ENCODE measurements at places on chromosomes 7 and 10.

GRCh38 chr10:121128164-121128563 is 277.0 kb downstream of the WDR11 start:
- no peak for DNase-seq

DNA sequence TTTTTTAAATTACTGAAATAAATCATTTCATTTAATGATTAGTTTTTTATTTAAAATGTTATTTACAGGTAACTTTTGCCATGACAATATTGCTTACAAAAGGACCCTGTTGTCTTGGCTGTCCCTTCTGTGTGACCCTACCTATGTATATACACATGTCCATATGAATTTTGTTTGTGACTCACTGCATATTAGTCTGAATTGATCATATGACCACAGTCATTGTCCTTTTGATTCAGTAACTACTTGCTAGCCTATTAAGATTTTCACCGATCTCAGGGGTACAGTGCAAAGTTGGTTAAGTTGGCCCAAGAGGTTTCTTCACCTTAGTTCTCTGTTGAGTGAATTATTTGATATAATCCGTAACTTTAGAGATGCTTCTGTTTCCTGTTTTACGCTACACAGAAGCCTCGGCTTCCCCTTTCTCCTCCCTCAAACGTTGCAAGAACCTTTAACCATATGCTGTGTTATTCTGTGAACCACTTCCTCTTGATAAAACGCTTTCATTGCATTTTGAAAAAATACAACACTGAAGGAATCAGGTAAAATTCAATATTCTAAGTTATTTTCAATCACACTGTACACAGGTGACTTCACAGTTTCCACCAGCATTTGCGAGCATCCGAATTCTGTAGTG is 43.9 kb downstream of the APBB1IP start:
- no peak for DNase-seq

DNA sequence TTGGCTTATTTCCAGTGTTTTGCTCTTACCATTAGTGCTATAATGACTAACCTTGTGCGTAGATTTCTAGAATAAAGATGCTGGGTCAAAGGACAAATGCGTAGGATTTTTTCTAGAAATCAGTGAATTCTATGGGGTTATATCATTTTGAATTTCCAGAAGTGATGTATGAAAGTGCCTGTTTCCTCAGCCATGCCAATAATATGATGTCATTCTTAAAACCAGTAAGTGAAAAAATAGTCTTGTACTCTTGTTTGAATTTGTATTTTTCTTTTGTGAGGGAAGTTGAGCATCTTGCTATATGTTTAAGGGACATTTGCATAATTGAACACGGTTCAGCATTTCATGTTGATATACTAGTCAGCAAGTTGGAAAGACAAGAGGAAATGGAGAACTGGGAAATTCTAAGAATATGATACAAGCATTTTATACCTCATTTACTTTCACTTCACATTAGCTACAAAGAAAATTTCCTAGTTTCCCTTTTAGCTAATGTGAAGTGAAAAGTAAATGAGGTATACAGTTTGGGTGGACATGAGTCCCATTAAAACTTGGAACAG is 3.8 kb upstream of the DNAH11 start:
- DNase-seq = no peak

GRCh38 chr10:15796762-15797161 is 63.5 kb downstream of the MINDY3 start:
- DNase-seq = no peak

GRCh38 chr7:102836191-102836919 is 76.4 kb upstream of the LRRC17 start:
- no peak for DNase-seq

DNA sequence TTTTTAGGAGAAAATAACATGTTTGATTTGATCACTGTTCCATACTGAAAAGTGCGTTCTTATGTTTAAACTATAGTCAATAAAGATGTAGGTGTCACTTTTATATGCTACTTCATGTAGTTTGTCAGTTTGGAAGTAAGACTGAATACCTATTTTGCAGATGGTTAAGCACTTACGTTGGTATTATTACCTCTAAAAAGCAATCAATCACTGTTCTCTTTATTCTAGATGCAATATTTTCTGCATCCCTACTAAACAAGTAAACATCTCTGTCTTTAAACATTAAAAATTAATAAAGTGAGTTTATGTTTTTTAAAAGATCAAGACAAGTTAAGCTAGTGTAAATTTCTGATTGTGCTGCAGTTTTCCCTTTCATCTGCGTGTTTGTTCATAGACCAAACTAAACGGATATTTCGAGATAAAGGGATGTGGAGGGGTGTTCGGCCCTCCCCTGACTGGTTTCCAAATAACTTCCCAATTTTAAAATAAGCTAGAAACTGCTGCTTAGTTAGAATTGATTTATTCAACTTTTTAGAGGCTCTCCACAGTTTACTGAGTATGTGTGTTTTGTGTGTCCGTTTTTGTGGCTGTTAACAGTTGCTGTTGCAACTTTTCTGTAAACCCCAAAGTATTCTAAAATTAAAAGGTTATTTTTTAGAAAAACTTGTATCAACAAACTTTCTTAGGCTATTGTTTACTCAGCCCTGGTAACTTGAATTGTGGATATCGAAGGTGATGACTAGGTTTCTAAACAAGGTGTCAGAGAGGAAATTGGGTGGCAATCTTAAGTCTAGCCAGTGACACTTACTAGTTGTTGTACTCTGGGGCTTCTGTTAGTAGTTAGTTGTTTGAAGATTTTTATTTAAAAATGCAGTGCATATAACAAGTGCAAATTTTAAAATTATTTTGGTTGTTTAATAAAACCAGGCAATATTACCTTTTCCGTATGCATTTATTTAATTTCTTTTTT is 974 bp downstream of the KIF11 start:
- peak; percentile 33 for DNase-seq

- no peak for DNase-seq
Observed at GRCh38 chr7:97959046-97959445, 30.9 kb downstream of the OCM2 start.

DNA sequence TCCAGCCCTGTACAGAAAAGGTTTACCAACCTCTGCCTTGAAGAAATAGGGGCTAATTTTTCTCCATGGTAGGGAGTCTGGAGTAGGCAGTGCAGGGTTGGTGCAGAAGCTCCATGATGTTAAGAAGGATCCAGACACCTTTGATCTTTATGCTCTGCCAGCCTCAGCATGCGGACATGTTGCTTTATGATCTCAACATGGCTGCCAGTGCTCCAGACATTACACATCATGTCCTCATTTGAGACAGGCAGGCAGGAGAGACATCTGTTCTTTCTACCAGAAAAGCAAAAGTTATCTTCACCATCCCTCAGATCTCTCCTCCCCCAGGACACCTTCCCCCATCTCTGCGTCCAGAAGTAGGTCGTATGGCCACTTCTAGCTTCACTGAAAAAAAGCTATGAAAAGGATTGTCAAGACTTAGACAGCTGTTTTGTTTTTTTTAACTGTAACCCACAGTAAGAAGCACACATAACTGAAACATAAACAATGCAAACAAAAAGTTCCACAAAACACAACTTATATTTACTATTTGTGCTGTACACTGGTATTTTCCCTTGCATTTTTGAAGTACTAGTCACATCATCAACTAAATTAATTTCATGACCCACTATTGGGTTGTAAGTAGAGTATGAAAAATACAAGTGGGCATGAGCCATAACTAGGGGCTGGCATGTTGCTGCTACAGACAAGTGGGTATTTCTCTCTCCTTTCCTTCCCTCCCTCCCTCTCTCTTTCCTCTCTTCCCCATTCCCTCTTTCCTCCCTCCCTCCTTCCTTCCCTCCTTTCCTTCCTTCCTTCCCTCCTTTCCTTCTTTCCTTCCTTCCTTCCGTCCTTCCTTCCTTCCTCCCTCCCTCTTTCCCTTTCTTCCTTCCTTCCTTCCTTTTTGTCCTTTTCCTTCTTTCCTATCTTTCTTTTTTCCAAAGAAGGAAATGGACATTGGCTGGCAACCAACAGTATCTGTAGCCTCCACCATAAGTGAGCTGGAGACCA is 2.6 kb upstream of the RASSF4 start:
- DNase-seq = no peak

DNA sequence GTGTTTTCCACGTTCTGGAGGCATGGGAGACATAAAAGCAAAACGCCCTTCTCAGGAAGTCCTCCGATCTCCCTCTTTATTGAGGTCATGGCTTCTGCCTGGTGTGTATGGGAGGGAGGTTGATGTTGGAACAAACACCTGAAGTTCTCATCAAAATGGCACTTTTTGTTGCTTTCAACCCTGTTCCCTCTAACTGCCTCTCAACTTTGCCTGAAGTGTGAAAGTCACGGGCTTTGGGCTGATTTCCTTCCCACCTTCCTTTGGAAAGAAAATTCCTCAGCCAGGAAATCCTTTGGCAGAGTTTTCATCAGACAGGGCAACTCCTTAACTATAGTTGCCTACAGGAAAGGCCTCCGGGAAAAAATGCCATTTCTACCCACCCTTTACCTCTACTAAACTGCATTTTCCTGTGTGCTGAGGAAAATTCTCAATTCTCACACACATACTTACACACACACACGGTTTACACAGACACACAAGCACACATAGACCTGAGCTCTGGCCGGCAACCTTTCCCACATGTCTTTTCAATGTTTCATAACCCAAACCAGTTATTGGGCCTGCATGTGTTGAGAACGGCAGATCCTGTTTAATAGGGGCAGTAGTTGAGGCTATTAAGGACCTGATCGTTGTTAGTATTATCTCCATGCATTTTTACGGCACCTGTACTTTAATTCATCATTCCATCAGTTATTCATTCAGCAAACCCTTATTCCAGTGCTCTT is 36.4 kb downstream of the CYP17A1 start:
- DNase-seq = no peak

- no peak for DNase-seq
Observed at GRCh38 chr7:46695051-46695708, 774.1 kb upstream of the IGFBP3 start.

DNA sequence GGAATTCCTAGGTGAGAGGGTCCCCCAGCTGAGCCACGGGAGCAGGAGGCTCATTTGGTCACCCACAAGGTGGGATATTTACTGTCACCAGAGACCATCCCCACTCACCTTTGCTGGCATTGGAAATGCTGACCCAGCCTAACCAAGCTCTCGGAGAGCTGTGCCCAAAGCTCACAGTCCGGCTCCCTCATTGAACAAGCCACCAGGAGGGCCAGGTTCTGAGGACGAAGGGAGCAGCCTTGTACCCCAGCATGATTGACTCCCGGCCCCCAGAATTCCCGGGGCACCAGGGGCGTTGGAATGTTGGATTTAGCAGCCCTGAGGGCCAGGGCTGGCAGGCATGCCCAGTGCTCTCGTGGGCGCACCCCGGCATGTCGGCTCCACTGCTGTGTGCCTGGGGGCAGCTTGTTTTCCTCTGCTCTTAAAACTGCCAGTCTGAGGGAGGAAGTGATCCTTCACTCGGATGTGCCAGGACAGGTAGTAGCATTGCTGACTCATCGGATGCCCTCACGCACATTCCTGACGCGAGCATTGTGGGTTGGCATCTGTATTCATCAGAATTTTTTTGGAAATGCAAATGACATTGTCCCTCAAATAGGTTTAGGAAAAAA is 23.3 kb downstream of the CLIP2 start:
- DNase-seq = no peak

GRCh38 chr7:100166317-100166940 is 2.0 kb downstream of the GAL3ST4 start:
- no peak for DNase-seq

- no peak for DNase-seq
Observed at GRCh38 chr7:16759840-16760239, 6.3 kb downstream of the TSPAN13 start.

DNA sequence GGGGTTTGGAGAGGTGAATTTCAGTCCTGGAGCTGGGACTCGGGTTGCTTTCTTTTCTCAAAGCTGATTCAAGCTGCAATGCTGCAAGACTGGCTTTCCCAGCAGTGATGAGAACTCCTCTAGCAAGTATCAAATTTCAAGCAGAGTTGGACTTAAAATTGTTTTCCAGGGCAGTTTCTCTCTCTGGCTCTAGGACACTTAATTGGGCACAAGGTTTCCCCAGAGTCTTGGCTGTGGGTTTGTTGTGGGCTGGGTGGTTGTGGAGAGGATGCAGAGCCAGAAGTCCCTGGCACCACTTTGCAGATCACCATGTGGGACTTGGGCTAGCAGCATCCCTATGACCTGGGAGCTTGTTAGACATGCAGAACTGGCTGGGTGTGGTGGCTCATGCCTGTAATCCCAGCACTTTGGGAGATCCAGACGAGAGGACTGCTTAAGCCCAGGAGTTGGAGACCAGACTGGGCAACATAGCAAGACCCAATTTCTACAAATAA is 16.8 kb downstream of the AKR1B15 start:
- DNase-seq = no peak

DNA sequence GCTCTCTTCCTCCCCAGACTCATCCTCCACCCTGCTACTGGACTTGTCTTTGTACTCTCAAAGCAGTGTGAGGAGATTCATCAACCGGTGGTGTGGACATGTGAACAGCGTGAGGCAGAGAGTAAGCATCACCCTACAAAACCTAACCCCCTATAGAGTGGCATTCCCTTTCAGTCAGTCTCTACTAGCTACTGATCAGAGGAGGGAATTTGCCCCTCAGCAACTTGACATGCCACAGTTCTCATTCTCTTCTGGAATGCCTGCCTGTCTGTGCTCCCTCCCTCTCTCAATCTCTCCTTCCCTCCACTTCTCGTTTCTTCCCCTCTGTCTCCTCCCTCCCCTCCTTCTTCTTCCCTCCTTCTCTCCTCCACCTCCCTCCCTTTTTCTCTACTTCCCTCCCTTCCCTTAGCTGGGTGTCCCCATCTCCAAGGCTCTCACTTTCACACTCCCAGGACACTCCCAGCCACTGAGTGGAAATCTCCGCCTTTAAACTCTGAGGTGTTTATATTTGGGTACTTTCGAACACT is 24.6 kb downstream of the H2AZ2 start:
- DNase-seq = no peak

GRCh38 chr7:121026159-121026558 is 37.6 kb downstream of the CPED1 start:
- peak; percentile 20 for DNase-seq
